ENCODE measurements at places on chromosomes 1 and 21.

GRCh38 chr1:204920511-204920910 lies 49.8 kb downstream of the NFASC start:
- DNase-seq = no peak

DNA sequence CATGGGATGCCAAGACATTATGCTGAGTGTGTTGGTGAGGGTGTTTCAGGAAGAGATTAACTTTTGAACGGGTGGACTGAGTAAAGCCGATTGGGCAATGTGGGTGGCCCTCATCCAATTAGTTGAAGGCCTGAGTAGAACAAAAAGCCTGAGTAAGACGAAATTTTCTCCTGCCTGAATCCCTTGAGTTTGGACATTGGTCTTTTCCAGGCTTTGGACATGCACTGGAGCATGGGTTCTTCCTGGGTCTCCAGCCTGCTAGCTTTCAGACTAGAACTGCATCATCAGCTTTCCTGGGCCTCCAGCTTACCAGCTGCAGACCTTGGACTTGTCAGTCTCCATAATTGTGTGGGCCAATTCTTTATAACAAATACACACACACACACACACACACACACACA lies 63.6 kb downstream of the NIBAN1 start:
- no peak for DNase-seq

DNA sequence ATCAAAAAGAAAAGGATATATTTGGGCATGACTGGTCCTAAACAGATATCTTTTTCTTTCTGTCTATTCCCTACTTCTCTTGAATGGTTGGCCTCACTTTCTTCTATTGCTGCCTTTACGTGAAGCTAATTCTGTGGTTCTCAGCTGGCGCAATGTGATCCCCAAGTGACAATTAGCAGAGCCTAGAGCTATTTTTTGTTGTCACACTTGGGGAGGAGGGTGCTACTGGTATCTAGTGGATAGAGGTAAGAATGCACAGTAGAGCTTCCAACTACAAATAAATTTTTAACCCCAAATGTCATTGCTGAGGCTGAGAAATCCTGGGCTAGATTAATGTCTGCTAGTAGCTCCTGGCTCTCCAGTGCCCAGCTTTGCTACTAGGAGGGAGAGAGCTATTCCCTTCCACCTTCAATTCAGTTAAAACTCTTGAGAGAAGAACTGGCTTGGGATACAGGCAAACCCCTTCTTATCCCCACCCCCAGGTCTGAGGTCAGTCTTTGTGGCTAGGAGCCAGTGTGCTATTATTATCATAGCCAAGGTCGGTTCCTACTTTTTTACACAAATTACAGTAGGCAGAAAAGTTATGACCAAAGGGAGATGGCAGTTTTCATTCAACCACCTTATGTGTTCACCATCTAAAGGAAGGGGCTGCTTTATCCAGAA lies 102.1 kb downstream of the SNX7 start:
- DNase-seq = no peak

- no peak for DNase-seq
Measured at GRCh38 chr21:34091032-34091431, 17.7 kb downstream of the MRPS6 start.

DNA sequence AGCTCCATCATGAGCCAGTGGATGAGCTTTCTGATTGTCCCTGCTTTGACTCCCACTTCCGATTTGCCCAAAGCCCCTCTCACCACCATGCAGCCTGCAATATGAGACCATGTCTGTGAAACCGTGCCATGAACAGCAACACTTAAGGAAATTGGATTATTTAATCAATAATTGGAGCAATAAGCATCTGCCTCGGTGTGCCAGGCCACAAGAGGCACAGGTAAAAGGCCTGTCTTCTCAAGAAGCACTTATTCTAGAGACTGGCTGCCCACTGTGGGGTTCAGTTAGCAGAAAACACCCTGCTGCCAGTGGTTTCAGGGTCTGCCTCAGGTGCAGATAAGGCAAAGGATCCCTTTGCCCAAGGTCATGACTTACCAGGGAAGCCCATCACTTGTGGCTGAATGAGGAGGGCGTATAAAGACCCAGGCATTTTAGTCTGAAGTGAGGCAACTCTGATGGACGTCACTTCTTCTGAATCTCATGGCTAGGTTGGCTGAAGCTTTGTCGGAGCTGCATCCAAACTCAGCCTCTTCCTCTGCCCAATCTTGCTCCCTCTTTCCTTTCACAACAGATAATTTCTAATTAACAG lies 7.1 kb upstream of the CHI3L2 start:
- DNase-seq = no peak

Measured in stimulated activated CD4-positive, alpha-beta T cell treated with anti-CD3 and anti-CD28 coated beads, Interleukin-12 subunit alpha, Interleukin-12 subunit beta, amount 100 ng/mL, for 48 hours (primary cell).